ENCODE measurements at places on chromosomes 12 and 14.

GRCh38 chr12:19120795-19121194 lies 8.7 kb upstream of the PLEKHA5 start:
- DNase-seq = no peak

DNA sequence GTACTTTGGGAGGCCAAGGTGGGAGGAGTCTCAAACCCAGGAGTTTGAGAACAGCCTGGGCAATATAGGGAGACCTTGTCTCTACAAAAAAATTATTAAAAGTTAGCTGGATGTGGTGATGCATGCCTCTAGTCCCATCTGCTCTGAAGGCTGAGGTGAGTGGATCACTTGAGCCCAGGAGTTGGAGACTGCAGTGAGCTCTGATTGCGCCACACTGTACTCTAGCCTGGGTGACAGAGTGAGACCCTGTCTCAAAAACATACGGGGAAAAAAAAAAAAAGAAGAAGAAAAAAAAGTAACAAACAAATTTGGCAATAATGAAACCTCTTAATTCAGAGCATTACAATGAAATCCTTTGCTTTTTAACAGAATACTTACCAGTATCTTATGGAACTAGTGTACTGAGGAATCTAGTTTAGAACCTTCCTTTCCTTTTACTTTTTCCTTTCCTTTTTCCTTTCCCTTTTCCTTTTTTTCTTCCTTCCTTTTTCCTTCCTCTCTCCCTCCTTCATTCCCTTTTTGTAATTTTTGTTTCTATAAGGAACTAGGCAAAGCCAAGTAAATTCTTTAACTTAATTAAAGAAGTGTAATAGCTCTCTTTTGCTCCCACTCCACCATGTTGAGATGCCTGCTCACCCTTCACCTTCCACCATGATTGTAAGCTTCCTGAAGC lies 12.2 kb upstream of the CNOT2 start:
- no peak for DNase-seq

DNA sequence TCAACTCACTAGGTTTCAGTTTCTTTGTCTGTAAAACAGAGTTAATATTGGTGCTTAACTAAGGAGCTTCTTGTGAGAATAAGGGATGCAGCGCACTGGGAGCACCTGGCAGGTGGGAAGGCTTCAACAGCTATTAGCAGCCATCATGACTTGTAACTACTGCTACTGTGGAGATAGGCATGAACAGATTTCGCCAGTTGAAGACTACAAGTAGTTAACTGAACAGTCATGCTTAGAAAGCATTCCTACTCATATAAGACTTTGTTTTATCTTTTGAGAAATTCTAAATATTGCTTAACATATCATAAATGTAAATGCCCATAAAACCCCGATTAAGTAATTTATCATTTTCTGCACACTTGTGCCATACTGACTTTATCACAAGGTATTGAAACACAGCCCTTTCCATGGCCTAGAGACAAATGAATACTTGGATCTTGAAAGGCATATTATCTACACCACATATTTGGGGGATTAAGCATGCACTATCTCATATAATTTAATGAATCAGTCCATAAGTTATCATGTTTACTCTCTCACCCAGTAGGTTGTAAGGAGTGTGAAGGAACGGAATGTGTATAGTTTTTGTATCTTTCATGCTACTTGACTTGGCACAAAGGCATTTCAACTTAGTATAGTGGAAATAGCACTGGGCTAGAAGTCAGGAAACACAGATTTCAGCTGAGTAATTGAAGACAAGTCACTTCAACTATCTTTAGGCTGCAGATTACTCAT lies 16.1 kb downstream of the NTN4 start:
- no peak for DNase-seq

DNA sequence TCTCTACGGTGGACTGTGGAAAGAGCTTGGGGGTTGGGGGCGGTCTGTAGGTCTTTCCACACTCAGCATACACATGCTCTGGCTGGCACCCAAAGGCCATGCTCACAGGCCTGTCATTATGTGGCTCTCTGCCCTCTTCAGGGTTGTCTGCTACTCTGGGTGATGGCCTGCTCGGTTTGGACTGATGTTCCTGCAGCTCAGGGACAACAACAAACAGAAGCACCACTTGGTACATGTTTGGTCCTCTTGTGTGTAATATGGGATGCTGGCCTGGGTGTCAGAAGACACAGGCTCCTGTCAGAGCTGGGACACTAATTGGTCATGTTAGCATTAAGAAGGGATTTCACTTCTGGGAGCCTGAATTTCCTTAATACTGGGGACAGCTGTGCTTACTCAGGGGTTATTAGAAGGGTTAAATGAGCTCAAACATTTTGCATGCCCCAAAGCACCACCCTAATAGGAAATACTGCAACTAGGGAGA lies 32.7 kb upstream of the SELPLG start:
- DNase-seq = no peak

GRCh38 chr14:79413734-79414428 lies 797.4 kb downstream of the DIO2 start:
- no peak for DNase-seq
